ENCODE measurements at places on chromosomes 1 and 21. TPM values are rescaled to one million over a fixed set of nuclear protein-coding genes. Genes with fewer than 3 reads are reported as not detected.

The GSTM5 gene
- 23.4 TPM for total RNA-seq

The BRDT gene
- total RNA-seq: not detected

The OR2T3 gene
- not detected for total RNA-seq

The HSPA6 gene
- total RNA-seq: 19.0 TPM

DNA sequence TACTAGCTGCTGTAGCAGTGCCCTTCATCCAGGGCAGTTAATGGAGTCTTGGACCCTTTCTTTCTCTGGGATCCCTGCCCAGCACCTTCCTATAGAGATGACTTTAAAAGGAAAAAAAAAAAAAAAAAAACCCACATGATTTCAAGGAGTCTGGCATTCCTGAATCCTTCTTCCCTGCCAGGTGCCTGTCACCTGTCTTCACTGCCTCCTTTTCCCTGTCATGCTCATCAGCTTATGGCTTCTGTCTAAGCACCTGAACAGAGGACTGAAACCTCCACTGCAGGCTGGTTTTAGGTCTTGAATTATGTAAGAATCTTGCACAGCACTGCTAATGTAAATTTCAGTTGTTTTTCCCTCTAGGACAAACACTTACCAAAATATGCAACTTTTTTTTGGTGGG lies 24.9 kb downstream of the PPT1 start:
- DNase-seq: no peak

- DNase-seq: peak; percentile 78
Observed at GRCh38 chr1:6743189-6744101, 41.8 kb upstream of the CAMTA1 start.

GRCh38 chr1:184456189-184456588 lies 69.4 kb downstream of the C1orf21 start:
- DNase-seq: no peak

DNA sequence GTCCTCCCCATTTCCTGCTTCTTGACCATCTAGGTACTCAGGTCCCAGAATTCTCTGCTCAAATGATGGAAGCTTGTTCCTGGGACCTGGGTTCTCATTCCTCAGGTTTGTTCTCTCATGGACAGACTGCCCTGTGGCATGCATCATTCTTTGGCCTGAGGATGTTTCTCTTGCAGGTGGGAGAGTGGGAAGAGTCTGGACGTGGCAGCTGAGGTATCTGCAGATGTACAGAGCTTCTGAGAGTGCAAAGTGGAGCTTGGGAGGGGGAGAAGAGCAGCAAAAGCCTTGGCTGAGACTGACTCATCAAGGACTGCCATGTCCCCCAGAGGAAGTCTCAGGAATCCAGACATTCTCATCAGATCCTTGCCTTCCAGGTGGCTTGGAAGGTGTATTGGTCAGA lies 63.1 kb downstream of the HSPA13 start:
- no peak for DNase-seq
